Stimulated activated naive CD8-positive, alpha-beta T cell treated with anti-CD3 and anti-CD28 coated beads, Interleukin-15, amount 100 ng/mL, for 72 hours (primary cell): ENCODE measurements at places on chromosomes 16 and 17.

GRCh38 chr16:84765616-84766580 is 53.9 kb upstream of the CRISPLD2 start:
- DNase-seq: peak; percentile 26

- DNase-seq: no peak
These were observed 42.6 kb upstream of the ERN1 start for GRCh38 chr17:64172510-64172909.

DNA sequence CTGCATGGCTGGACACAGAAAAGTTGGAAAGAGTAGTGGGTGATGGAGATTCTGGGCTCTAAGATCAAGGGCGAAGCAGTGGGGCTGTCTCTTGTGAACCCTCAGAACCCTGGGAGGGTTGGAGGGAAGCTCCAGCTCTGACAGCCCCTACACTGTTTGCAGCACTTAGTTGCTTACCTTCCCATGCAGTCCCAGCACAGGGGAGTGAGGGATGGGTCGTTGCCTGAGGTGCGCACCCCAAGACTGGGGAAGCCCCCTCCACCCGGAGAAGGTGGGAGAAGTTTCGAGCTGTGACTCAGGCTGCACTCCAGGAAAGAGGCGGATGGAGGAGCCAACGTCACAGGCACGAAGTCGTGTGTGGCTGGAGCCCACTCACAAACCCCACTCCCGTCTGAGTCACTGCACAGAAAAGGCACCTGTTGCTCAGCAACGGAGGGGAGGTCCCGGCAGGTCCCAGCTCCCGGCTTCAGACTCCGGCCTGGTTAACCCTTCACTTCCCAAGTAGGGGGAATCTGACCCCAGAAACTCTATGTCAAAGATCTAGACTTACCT is 60.1 kb downstream of the AIPL1 start:
- peak; percentile 70 for DNase-seq

GRCh38 chr17:81039096-81039495 is 4.1 kb downstream of the BAIAP2 start:
- DNase-seq: no peak

DNA sequence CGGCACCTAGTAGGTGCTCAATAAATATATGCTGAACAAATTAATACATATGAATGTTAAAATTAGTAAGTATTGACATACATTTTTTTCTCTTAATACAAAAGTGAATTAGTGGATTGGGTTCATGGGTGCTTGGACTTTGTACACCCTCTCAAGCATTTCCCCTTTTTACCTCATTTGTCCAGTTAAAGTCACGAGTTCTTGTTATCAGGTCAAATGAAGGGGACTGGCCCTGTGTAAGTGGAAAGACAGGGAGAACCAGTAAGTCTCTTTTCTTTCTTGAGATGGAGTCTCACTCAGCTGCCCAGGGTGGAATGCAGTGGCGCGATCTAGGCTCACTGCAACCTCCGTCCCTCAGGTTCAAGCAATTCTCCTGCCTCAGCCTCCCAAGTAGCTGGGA is 13.7 kb upstream of the RANGRF start:
- no peak for DNase-seq
